ENCODE measurements at places on chromosomes 12 and 14. TPM values are rescaled to one million over a fixed set of nuclear protein-coding genes. Genes with fewer than 3 reads are reported as not detected.
A peak's percentile ranks its signal among the peaks of the same experiment; 100 is the strongest.

GRCh38 chr12:80593766-80594165 lies 113.7 kb upstream of the MYF6 start:
- no peak overlapping the region for H3K4me3 ChIP-seq
- DNase-seq: peak; percentile 91
- no peaks in the 10 kb centered on the region for H3K27me3 ChIP-seq
- H3K4me1 ChIP-seq: peaks cover 13% of the 10 kb centered on the region
- H3K36me3 ChIP-seq: no peaks in the 10 kb centered on the region
- H3K27ac ChIP-seq: peak overlapping the region; percentile 63

DNA sequence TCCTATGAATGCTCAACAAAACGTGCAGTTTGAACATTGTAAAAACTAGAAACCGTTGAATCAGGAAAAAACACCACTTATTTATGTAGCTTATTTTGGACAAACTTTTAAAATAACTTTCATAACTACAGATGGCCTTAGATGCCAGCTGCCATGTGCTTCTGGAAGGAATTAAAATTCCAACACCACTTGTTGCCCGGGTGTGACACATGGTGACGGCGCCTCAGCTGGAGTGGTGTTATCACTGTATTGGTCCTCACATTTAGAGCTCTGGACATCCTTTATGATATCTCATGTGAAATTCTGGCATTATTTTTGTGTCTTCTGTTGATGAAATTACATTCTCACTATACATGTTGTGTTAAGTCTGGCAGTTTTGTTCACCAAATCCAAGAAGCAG lies 211.0 kb downstream of the IPO8 start:
- H3K36me3 ChIP-seq: no peaks in the 10 kb centered on the region
- H3K27me3 ChIP-seq: no peaks in the 10 kb centered on the region
- no peak overlapping the region for H3K4me3 ChIP-seq

- H3K27ac ChIP-seq: no peak overlapping the region
- H3K36me3 ChIP-seq: no peaks in the 10 kb centered on the region
- no peak overlapping the region for H3K4me3 ChIP-seq
- H3K27me3 ChIP-seq: no peaks in the 10 kb centered on the region
These were observed 194.7 kb downstream of the BCL11B start for GRCh38 chr14:99077076-99077843.

GRCh38 chr14:96501217-96501739 lies 904 bp upstream of the PAPOLA start:
- H3K4me3 ChIP-seq: peak overlapping the region; percentile 76
- no peak for DNase-seq
- H3K27me3 ChIP-seq: no peaks in the 10 kb centered on the region
- peaks cover 3% of the 10 kb centered on the region for H3K4me1 ChIP-seq
- H3K36me3 ChIP-seq: no peaks in the 10 kb centered on the region

DNA sequence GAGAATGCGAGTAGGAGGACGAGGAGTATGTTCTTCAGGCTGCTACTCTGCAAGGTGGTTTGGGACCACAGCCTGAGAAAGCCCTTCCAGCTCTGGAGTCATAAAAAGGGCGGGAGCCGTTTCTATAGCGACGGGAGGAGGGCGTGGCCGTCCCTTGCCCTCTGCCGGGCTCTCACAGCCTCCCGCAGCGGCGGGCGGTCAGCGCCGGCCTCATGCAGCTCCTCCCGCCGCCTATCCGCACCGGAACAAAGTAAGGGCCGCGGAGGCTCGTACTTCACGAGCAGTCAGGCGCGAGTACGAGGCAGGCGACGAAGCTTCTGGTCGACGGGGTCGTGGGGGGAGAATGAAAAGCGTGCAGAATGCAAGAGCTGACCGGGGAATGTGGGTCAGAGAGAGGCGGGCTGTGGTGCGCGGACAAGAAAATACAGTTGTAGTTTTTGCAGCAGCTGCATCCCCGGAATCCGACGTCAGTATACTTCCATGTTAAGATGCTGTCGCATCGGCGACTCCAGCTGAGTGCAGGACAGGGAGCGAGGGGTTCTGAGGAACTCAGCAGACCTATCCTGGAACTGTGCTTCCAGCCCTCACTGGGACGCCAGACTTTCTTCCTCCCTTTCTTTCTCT lies at the start of gene DYRK4:
Gene DYRK4 (plus strand): TSS at position 175 of the 624 bp plus-strand sequence. CDS start 38 bp downstream, at position 213.
- no peak within 1 kb of the TSS for H3K27ac ChIP-seq
- H3K4me3 ChIP-seq: peak within 1 kb of the TSS; percentile 41
- H3K27me3 ChIP-seq: no peaks in the 10 kb centered on the region
- H3K36me3 ChIP-seq: 0 out of 2 replicates have a peak, but pooled peaks cover under 1% of the 10 kb centered on the region
- no peaks in the 10 kb centered on the region for H3K4me1 ChIP-seq
- DNase-seq: peak; percentile 60

- peaks cover 3% of the 10 kb centered on the region for H3K4me1 ChIP-seq
- H3K27ac ChIP-seq: no peak overlapping the region
- no peak for DNase-seq
- H3K4me3 ChIP-seq: no peak overlapping the region
- peaks cover 36% of the 10 kb centered on the region for H3K27me3 ChIP-seq
- no peaks in the 10 kb centered on the region for H3K36me3 ChIP-seq
These were observed 44.9 kb downstream of the DDX11 start for GRCh38 chr12:31118347-31119191.

DNA sequence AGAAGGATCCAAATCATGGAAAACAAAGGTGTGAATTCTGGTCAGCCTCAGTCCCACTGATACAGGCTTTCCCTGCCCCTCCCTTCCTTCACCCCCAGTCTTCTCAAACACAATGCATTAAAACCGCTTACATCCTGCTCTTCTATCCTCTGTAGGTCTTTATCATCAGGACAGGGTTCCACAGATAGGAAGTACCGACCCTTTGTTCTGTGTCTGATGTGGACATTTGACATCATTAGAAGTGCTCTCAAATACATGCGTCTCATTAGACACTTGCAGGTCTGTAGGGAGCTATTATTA lies 339 bp downstream of the EDDM3B start:
- H3K4me3 ChIP-seq: no peak overlapping the region
- H3K36me3 ChIP-seq: no peaks in the 10 kb centered on the region
- no peaks in the 10 kb centered on the region for H3K27me3 ChIP-seq

DNA sequence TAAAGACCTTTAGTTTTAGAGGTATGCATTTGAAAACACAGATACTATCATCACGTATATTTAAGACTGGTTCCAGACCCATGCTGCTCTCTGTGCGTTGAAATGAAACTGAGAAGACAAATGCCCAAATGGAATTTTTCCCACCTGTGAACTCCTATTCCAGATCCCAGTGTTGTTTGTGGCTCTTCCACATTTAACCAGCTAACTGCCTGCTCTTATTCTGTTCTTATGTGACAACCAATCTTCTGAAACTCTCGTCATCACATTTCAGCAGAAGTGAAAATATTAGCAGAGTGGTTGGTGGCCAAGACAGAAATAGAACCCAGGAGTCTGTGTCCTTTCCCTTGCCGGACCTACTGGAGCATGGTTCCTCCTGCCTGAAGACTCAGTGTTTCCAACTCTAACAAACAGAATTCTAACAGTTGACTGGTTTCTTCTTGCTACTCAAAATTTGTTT lies 460.2 kb downstream of the RAD51B start:
- no peak for DNase-seq
- H3K27ac ChIP-seq: no peak overlapping the region
- no peaks in the 10 kb centered on the region for H3K27me3 ChIP-seq
- H3K4me3 ChIP-seq: no peak overlapping the region
- no peaks in the 10 kb centered on the region for H3K36me3 ChIP-seq

GRCh38 chr12:112111931-112112330 lies 3.3 kb upstream of the NAA25 start:
- no peak overlapping the region for H3K27ac ChIP-seq
- DNase-seq: no peak
- H3K36me3 ChIP-seq: no peaks in the 10 kb centered on the region
- H3K4me3 ChIP-seq: no peak overlapping the region
- no peaks in the 10 kb centered on the region for H3K27me3 ChIP-seq

DNA sequence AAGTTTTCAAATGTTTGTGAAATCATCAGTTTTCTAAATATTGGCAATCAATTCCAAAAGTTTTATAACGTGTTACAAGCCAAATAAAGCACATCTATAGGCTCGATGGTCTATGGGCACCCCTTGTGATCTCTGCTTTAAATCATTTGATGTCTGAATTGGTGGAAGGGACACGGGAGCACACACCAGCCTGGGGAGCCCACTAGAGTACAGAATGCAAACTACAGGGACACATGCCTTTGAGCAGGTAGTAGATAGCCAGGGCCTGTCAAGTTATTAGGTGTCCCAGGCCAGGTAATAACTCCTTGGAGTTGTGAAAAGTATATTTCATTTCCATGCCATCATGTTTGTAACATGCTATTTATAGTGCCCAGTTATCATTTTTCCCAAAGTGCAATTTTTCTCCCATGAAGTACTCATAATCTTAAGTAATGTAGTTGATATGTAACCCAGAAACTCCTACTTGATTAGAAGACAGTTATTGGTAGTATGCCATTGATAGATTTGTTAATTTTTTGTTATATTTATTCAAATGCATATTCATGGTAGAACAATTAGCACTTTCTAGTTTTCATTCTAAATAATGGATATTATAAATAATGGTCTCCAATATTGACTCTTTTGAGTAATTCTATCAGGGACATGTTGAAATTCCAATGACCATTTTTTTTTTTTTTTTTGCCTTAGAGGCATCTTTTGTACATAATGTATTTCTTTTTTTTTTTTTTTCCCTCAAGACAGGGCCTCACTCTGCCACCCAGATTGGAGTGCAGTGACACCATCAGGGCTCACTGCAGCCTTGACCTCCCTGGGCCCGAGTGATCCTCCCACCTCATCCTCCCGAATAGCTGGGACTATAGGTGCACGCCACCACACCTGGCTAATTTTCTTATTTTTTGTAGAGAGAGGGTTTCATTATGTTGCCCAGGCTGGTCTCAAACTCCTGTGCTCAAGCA lies 96.9 kb upstream of the FGD4 start:
- DNase-seq: no peak
- H3K27me3 ChIP-seq: no peaks in the 10 kb centered on the region
- no peak overlapping the region for H3K27ac ChIP-seq
- no peaks in the 10 kb centered on the region for H3K4me1 ChIP-seq
- no peak overlapping the region for H3K4me3 ChIP-seq

GRCh38 chr12:87991483-87991882 lies 37.7 kb downstream of the C12orf50 start:
- no peaks in the 10 kb centered on the region for H3K4me1 ChIP-seq
- H3K36me3 ChIP-seq: no peaks in the 10 kb centered on the region
- no peaks in the 10 kb centered on the region for H3K27me3 ChIP-seq
- H3K27ac ChIP-seq: no peak overlapping the region
- DNase-seq: no peak

GRCh38 chr12:104942075-104942474 lies 16.0 kb downstream of the SLC41A2 start:
- no peaks in the 10 kb centered on the region for H3K36me3 ChIP-seq

- H3K4me3 ChIP-seq: no peak overlapping the region
- H3K27ac ChIP-seq: no peak overlapping the region
- no peaks in the 10 kb centered on the region for H3K4me1 ChIP-seq
- peaks cover 26% of the 10 kb centered on the region for H3K27me3 ChIP-seq
- DNase-seq: no peak
These were observed 249.5 kb downstream of the APAF1 start for GRCh38 chr12:98894412-98895085.

DNA sequence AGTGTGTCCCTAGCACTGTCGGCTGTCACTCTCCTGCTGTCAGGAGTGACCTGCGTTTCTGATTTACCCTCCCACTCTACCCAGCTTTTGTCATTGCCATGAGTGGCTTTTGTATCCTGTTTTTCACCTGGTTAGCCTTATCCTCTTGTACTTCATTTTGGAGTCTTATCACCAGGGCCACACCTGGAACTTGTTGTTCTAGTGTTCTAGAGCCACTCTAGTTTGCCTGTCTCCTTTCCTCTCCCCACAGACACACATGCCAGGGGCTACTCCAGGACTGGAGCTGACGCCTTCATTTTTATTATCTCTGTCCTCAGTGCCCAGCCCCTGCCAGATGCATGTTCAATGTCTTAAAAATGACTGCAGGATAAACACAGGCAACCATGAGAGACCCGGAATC lies 34.2 kb downstream of the ZC3H14 start:
- H3K4me3 ChIP-seq: no peak overlapping the region
- H3K4me1 ChIP-seq: no peaks in the 10 kb centered on the region
- DNase-seq: no peak
- H3K27ac ChIP-seq: no peak overlapping the region
- H3K36me3 ChIP-seq: peaks cover 43% of the 10 kb centered on the region
- no peaks in the 10 kb centered on the region for H3K27me3 ChIP-seq

DNA sequence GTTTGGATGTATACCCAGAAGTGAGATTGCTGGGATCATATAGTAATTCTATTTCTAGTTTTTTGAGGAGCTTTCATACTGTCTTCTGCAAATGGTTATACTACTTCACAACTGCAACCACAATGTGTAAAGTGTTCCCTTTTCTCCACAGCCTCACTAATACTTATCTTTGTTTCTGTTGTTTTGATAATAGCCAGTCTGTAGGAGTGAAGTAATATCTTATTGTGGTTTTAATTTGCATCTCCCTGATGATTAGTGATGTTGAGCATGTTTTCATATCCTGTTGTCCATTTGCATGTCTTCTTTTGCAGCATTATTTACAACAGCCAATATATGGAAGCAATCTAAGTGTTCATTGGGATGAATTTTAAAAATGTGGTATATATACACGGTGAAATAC lies 29.9 kb downstream of the GABARAPL1 start:
- peaks cover 2% of the 10 kb centered on the region for H3K36me3 ChIP-seq
- H3K4me1 ChIP-seq: no peaks in the 10 kb centered on the region
- H3K27ac ChIP-seq: no peak overlapping the region
- DNase-seq: no peak
- no peak overlapping the region for H3K4me3 ChIP-seq
- H3K27me3 ChIP-seq: no peaks in the 10 kb centered on the region

GRCh38 chr14:82667006-82667405 lies 1133.4 kb upstream of the SEL1L start:
- H3K36me3 ChIP-seq: no peaks in the 10 kb centered on the region
- no peaks in the 10 kb centered on the region for H3K4me1 ChIP-seq
- H3K4me3 ChIP-seq: no peak overlapping the region
- no peak for DNase-seq
- H3K27me3 ChIP-seq: no peaks in the 10 kb centered on the region

- peak within 1 kb of the TSS; percentile 74 for H3K4me3 ChIP-seq
- H3K27me3 ChIP-seq: no peaks in the 10 kb centered on the region
- peak within 1 kb of the TSS; percentile 77 for H3K27ac ChIP-seq
- peaks cover 3% of the 10 kb centered on the region for H3K36me3 ChIP-seq
These were observed at the start of gene ALDH2 for GRCh38 chr12:111766608-111767361. Gene ALDH2, plus strand, starts transcription at chr12:111766933. Its CDS starts 50 bp downstream, at chr12:111766983.

CRACR2A gene
- 0.54 TPM for total RNA-seq

CPNE6 gene
- total RNA-seq: not detected

INF2 gene
- total RNA-seq: 16.8 TPM

LRRIQ1 gene
- 0.28 TPM for total RNA-seq

KRT75 gene
- total RNA-seq: not detected

OR2AP1 gene
- not detected for total RNA-seq

FOXM1 gene
- 16.9 TPM for total RNA-seq

MAP3K9 gene
- 0.28 TPM for total RNA-seq

KRT86 gene
- total RNA-seq: not detected

NDUFB1 gene
- total RNA-seq: 158 TPM

SLC25A21 gene
- total RNA-seq: 0.90 TPM

PIGH gene
- 7.9 TPM for total RNA-seq

DNAH10 gene
- total RNA-seq: 0.28 TPM
